AG09319 (cell line): ENCODE measurements at places on chromosomes 1 and 21.
A peak's percentile ranks its signal among the peaks of the same experiment; 100 is the strongest.

DNA sequence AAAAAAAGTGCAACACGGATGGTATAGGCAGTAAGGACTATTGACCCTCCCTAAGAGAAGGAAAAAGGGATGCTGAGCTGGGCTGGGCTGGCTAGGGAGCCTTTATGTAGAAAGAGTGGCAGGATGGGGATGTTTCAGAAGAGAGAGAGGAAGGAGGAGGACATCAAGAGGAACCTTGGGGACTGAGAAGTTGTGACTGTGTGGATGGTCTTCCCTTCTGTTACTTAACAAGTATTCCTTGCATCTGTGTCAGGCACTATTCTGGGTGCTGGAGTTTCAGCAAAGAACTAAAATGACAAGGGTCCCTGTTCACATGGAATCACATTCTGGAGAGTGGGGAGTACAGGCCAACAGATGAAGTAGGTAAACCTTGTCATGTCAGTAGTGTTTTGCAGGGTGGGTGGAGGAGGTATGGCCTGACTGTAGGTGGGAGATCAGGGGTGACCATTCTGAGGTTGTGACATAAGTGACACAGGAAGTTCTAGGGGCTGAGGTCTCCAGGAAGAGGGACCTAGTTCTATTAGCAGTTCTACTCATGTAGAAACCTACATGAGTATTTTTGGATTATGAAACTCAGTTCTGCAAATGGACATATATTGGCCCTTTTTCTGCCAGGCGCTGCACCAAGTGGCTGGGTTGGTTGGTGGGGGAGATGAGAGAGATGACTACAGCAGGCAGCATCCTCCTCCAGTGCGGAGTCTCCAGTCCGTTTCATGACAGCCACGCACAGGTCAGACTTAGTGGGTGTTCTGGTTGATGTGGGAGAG, 53.8 kb downstream of the PRDM2 start:
- DNase-seq = no peak

DNA sequence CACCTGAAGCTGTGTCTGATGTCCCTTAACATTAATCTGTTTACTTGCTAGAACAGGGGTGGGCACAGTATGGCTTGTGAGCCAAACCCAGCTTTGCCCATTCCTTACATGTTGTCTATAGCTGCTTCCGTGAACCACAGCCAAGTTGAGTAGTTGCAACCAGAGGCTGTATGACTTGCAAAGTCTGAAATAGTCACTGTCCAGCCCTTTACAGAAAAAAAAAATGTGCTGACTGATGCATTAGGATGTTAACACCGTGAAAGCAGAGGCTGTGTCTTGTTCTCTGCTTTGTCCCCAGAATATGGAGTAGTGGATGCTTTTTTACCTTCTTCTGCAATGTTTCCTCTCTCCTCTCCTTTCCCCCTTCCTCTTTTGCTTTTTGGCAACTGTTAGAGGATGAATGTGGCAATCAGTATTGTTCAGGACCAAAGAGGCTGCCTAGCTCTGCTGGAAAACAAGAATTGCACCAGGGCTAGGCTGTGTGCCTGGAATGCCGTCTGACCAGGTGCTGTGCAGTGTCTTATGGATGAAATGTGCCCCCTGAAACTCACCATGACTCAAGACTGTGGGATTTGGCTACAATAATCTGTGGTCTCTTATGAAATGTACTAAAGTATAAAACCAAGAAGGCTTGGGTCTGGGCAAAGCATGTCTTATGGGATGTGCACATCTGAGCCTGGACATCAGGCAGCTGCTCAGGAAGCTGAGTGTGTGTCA, 79.6 kb upstream of the GCLM start:
- DNase-seq = peak; percentile 20

DNA sequence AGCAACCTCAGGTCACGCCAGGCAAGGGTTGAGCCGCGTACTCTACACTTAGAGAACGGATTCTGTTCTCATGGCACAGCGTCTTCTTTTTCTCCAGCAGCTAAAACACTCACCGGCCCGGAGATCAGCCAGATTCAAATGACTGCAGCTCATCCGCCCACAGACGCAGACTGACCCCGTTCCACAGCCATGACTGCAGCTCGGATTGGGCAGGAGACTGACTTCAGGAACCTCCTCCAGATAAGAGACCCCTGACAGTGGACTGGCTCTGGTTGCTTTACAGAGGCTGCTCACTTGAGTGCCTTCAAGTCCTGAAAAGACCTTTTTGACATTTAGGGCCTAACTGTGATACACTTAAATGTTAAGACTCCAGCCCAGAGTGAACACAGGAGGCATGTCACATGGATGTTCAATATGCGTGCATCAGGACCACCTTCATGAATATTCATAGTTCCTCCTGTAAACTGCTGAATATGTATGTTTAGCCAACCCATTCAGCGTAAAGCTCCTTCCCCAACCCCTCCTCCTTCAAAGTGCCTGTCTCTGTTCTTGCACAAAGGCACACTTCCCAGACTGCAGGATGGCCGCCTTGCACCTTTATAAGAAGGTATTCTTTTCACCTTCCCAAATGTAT, 42.6 kb downstream of the BACE2 start:
- DNase-seq = no peak

- no peak for DNase-seq
Measured at GRCh38 chr1:202282025-202282371, 59.7 kb downstream of the UBE2T start.

DNA sequence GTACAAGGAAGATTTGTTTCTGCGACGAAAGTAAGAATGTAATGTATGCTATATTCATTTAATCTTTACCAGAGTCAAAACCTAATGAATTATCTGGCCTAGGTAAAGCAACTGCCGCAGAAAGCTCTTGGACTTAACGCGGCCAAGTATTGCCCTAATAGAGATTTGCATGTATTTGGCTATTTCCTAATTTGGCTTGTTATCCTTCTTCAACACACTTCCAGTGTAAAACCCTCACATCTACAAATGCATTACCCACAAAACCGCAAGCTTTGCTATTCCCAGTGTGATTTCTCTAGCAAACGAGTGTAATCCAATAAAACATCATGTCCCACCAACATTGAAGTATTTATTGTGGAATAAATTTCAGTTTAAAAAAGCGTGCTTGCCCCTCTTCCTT, 123.8 kb upstream of the LMO4 start:
- no peak for DNase-seq

- DNase-seq = peak; percentile 62
Measured at GRCh38 chr1:33300673-33301072, 20.2 kb downstream of the A3GALT2 start.

DNA sequence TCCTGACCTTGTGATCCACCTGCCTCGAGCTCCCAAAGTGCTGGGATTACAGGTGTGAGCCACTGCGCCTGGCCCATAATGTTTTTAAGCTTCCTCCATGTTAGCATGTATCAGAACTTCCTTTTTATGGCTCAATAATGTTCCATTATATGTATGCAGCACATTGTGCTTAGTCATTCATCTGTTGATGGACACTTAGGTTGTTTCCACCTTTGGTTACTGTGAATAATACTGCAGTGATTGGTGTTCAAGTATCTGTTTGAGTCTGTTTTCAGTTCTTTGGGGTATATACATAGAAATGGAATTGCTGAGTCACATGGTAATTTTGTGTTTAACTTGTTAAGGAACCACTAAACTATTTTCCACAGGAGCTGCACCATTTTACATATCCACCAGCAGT, 17.7 kb downstream of the CMPK1 start:
- no peak for DNase-seq

- DNase-seq = peak; percentile 90
Measured at GRCh38 chr1:219120624-219121544, 52.8 kb upstream of the LYPLAL1 start.

DNA sequence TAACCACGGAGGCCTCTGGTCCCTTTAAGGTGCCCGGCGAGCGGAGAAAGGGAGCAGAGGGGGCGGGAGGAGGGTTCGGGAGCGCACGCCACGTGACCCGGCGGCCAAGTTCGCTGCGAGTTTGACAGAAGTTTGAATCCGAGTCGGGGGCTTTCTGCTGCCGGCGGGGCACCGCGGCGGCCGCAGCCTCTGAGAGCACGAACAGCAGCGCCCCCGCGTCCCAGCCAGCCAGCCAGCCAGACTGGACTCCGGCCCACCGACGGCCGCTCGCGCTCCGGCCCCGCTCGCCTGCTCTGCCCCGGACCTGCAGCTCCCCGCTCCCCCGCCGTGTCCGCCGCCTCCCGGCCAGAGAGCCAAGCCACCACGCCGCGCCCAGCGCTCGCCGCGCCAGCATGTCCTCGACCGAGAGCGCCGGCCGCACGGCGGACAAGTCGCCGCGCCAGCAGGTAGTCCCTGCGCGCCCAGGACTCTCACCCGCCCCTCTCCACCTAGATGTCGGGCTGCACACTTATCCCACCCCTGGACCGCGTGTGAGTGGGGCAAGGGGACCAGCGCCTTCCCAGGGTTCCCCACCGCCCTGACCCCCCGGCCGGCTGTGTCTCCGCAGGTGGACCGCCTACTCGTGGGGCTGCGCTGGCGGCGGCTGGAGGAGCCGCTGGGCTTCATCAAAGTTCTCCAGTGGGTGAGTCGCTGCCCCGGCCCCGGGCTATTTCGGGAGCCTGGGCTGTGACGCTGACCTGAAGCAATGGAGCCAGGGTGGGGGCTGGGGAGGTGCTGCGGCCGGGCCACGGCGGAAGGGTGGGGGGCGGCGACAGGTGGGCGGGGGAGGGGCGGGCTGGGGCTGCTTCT, at the start of gene SYPL2:
SYPL2 (plus strand) TSS at position 95 of the 849 bp plus-strand sequence; CDS start at position 393, 298 bp downstream.
- no peak for DNase-seq

- DNase-seq = no peak
Measured at GRCh38 chr1:239337799-239338430, 48.5 kb upstream of the CHRM3 start.

DNA sequence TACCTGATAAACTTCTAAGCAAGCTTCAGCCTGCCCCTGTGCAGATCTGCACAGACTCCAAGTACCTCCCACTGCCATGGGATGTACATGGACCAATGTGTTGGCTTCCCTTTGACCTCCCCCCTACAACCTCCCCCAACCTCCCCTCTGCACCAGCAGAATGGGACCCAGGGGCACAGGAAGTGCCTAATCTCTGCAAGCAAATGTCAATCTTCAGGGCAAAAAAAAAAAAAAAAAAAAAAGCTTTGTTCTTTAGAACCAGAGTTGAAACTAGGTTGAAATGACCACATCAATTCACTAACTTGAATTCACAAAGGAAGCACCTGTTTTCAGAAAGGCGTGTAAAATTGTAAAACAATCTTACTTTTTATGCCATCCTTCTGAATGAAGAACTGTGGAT, 53.9 kb upstream of the TIAM1 start:
- no peak for DNase-seq

DNA sequence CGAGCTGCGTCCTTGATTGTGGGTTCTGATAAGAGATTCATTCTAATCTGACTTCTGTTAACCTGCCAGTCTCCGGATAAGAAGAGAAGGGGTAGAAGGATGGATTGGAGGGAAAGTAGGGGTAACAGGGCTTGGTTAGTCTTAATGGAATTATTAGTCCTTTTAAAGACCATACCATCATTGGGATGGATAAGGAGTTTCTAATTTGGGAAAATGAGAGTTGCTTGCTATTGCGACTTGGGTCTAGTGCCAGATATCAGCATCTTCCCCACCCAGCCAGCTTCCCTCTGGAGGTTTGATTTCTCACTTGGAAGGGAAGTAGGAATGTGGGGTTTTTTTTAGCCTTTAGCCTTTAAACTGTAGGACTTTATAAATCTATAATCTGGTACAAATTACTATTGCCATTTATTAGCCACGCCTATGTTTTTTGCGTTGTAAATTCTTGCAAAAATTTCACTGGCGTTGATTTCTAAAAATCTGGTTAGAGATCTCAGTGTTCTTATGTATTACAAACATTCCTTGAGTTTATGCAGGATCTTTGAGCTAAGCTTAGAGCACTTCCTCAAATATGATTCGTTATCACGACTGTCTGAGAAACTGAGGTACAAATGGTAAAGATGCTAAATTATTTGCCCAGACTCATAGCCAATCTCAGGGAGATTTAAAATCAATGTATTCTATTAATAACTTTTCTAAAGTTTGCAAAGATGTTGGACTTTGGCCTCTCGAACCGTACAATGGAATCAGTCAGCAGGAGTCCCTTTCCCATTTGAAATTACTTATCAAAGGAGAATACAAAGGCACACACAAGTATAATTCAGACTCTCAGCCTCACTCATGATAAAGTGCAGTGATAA, 1.3 kb downstream of the FAM20B start:
- DNase-seq = no peak

DNA sequence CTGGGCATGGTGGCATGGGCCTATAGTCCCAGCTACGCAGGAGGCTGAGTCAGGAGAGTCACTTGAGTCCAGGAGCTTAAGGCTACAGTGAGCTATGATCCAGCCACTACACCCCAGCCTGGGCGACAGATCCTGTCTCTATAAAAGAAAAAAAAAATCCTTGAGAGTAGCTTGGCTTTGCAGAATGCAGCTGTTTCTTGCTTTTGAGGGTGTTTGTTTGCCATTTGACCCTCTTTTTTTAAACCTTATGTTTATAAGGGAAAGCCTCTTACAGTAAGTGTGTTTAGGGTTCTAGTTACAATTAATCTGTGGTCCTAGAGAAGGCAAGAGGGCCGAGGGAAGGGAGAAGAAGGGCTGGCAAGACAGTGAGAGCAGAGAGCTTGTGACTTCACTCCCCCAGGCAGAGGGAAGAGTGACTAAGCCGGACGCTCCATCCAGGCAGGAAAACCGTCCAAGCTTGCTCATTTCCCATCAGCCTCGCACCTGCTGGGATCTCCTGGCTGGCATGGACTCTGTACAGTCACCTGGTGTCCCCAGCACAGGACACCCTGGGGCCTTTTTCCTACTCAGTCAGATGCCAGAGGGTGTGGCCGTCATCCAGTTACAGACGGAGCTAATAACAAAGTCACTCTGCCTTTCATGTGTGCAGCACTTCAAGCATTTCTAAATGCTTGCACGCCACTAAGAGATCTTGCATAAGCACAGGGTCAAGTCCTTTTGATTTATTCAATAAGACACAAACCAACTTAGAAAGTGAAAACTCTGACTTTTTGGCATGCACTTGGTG, 55.5 kb upstream of the PSEN2 start:
- DNase-seq = peak; percentile 70

GRCh38 chr1:207102146-207102545, 1.9 kb upstream of the C4BPA start:
- DNase-seq = no peak

- no peak for DNase-seq
Measured at GRCh38 chr21:43771199-43771675, 4.9 kb downstream of the CSTB start.

DNA sequence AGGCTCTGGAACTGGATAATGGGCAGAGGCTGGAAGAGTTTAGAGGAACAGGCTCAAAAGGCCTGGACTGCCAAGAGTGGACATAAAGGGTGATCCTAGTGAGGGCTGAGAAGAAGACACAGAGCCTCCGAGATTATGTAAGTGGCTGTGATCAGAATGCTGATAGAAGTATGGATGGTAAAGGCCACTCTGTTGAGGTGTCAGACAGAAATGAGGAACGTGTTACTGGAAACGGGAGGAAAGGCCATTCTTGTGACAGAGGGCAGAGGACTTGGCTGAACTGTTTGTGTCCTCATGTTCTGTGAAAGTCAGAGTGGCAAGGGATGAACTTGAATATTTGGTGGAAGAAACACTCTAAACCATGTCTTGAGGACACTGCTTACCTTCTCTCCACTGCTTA, 6.7 kb upstream of the ABCG1 start:
- DNase-seq = no peak

GRCh38 chr1:101262060-101262459, 25.2 kb downstream of the S1PR1 start:
- no peak for DNase-seq

GRCh38 chr1:167090314-167090942, at the start of gene GPA33:
TSS of gene GPA33 (minus strand) at chr1:167090377. CDS start at chr1:167090287, 90 bp downstream.
- DNase-seq = no peak

- no peak for DNase-seq
Measured at GRCh38 chr1:194062526-194062925, 876.1 kb upstream of the B3GALT2 start.
